Ammon's horn (tissue), 1 donor: ENCODE measurements at places on chromosomes 1 and 21.
A peak's percentile ranks its signal among the peaks of the same experiment; 100 is the strongest.

DNA sequence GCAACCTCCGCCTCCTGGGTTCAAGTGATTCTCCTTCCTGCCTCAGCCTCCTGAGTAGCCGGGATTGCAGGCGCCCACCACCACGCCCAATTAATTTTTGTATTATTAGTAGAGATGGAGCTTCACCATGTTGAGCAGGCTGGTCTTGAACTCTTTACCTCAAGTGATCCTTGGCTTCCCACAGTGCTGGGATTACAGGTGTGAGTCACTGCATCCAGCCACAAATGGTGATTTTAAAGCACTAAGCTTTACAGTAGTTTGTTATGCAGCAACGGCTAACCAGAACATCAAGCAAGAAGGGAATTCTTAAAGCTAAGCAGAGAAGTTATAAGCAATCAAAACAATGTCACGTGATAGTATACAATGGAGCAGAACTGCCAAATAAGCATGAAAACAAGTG, 65.7 kb downstream of the NVL start:
- no peak for DNase-seq

DNA sequence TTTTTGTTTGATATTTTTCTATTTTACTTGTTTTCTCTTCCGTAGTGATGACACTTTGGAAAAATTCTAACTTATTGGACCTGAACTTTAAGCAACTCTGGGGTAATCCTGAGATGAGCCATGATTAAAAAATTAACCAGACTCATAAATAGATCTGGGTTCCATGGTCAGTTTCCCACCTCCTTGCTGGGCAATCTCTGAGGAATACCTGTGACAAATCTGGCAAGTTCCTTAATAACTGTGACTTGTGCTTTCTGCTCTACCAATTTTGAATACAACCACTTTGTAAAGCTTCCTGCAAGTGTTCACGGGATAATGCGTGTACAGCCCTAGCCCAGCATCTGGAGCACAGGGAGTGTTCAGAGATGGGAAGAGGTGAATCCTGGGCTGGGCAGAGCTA, 3.3 kb downstream of the OVGP1 start:
- DNase-seq: no peak

- DNase-seq: no peak
Observed at GRCh38 chr1:36950604-36951291, 83.6 kb downstream of the GRIK3 start.

DNA sequence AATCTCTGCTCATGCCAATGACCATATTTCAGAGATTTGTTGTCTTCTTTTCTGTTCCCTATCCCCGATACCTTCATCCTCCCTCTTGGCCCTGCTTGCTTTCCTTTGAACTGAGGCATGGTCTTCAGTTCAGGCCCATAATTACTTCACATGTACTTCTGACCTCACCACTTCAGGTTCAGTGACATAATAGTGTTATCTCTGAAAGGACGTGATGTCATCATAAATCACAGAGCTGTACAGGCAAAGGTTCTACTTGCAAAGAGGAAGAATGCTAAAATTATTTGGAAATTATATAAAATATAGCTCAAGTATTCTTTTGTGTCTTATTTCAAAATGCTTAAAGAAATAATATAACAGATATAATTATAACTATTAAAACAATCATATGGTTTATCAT, 230.3 kb upstream of the ESRRG start:
- DNase-seq: no peak

GRCh38 chr1:67941746-67942145, 108.5 kb upstream of the GNG12 start:
- no peak for DNase-seq

GRCh38 chr1:5813480-5813879, 178.7 kb downstream of the NPHP4 start:
- DNase-seq: no peak

- no peak for DNase-seq
Observed at GRCh38 chr1:58620926-58621325, 43.9 kb upstream of the TACSTD2 start.

- DNase-seq: no peak
Observed at GRCh38 chr1:8711873-8712412, 105.5 kb downstream of the RERE start.

DNA sequence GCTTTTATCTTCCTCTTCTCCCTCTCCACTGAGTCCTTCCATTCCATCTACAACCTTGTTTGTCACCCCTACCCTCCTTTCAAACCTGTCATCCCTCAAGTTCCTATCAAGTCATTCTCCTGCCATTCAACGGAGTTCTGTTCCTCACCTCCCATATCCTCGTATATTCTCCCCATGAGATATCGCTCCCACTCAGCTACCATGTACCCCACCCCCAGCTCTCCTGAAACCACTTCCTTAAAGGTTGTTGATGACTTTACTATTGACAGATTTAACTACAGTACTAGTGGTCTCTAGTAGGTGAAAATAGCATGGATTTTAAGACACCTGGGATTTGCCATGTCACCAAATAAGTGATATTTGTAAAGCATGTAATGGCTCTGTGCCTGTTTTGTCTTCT, 107.4 kb upstream of the BARHL2 start:
- no peak for DNase-seq

DNA sequence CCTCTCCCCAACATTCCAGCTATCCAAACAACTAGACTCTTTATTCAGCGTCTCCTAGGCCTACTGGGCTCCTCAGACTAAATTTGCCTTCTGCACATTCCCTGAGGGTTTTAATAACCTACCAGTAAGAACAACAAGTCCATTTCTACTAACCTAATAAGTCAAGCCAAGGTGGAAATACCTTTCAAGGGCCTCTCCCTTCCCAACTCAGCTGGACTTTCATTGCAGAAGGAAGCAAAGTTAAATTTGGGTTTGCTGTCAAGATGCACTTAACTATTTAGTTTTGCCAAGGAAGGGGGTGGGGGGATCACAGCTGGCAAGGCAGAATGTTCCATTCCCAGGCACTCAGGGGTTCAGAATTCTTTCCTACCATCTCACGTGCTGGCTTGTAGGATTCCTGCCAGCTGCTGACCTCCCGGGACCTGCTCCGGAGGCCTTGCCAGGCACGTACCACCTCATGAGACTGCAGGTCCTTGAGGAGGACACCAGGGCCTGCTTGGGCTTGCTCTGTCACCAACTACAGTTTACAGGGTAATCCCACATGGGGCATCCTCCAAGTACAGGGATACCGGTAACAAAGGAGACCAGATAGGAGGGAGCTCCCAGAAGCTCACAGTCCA, 29.8 kb downstream of the SLC30A1 start:
- DNase-seq: no peak

GRCh38 chr1:87686671-87687070, 358.0 kb downstream of the LMO4 start:
- DNase-seq: no peak

GRCh38 chr1:195345149-195345548, 1263.1 kb downstream of the KCNT2 start:
- no peak for DNase-seq

DNA sequence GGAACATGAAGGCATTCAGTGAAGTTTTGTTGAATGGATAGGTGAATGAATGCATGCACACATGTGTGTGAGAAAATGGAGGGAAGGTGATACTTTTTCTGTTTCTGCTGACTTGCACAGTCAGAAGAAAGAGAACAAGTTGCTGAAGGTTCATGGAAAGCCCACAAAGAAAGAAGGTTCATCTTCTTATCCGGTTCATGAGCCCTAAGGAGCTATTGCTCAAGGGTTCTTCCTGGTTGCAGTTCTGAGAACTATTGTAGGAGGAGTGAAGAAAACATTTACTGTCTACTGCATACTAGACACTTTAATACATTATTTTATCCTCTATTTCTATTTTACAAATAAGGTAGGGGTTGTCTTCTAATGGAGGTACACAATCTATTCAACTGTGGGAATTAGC, 13.4 kb upstream of the NIBAN1 start:
- no peak for DNase-seq

- no peak for DNase-seq
Observed at GRCh38 chr21:29436650-29437049, 137.9 kb downstream of the BACH1 start.

DNA sequence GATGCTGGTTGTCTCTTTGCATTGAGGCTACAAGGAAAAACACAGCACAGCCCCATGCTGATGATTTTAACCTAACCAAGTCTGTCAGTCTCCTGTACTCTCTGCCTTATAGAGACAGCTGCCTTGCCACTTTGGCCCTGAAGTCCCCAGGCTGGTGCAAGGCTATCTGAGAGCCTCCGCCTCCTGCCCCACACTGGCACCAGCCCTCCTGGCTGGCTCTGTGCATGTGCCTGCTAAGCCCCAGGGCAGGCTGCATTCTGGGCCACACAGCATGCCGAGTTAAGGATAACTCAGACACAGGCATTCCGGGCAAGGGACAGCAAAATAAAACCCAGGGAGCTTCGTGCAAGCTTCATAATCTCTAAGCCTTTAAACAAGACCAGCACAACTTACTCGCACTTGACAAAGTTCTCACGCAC, 910 bp downstream of the RUNX1 start:
- DNase-seq: peak; percentile 21

DNA sequence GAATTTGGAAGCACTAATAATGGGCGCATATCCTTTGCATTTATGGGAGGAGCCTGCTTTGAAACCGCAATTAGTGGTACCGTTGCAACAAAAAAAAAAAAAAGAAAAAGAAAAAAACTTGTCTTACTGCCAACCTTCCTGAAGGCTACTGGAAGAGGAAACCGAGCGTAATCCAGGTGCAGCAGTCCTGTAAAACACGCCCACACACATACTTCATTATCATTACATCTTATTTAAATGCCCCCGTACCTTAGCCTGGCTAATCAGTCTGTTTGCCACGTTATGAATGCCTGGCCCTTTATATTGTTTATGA, 686 bp upstream of the ZNF281 start:
- peak; percentile 15 for DNase-seq

DNA sequence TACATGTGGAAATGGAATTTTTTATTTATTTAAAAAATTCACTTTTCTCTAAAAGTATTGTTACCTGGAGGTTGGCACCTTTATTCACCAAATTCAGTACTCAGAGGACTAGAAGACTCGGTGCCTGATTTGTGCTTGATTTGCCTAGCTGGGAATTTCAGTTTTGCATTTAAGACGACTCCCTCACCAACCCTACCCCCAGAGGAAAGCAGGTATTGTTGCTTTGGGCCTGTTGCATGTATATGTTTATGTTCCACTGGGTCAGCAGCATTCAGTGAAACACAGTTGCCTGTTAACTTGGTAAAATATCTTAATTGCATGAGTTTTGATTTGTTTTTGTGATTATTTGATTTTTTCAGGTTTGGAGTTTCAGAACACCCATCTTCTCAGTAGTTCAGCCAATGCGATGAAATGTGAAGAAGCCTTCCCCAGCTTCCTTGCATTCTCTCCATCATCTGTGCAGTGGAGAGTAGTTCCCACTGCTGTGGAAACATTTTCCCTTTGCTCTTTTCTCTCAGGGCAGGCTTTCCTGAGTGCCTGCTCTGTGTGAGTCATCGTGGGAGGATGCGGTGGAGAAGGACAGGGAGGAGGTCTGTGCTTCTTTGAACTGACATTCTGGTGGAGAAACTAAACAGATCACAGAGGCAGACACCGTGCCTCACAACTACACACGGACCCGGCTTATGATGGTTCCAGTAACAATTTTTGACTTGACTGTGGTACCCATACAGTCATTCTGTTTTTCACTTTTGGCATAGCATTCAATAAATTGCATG, 6.4 kb downstream of the ADARB1 start:
- DNase-seq: no peak

DNA sequence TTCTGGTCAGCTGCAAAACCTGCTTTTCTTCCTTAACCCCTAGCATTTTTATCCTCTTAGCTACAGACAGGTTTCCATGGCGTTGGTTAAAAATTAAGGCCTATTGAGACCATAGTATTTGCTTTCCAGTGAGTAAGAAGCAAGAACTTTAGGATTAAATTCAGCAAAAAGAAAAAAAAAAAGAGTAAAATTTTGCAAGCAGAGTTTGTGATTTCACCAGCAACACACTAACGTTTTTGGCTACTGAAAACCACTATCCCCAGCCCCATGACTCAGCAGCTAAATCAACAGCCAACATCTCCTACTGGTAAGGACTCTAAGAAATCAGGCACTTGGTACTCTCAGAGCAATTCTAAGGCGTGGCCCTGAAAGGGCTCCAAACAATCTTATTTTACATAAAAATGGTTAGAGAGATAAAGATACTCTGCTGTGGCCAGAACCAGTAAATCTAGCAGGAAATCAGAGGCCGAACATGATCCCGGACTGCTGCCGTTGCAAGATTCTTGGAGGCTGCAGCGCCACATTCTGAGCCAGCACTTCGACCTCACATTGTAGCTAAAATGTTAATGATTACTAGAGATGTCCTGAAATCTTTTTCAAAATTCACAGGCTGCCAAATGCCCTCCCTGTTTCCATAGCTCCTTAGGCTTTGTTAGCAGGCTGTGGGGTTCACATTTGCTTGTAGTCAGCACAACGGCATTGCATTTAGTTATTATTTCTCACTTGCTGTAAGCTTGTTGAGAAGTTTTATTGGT, 1.6 kb upstream of the ENO1 start:
- DNase-seq: peak; percentile 52

DNA sequence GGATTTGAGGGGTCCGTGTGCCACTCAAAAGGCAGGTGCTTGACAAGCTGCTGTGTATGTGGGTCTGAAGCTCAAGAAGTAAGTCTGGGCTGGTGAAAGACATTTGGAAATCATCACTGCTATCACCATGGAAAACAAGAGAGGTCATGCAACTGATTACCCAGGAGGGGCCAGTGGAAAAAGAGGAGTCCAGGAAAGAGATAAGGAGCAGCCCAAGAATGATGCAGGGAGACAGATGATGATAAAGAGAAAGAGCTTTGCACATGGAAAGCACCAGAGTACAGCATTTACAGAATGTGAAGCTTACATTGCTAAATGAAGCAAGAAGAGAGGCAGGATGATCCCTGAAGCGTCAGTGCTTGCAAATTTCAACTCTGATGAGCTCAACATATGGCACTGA, 203.2 kb downstream of the SETD4 start:
- DNase-seq: peak; percentile 20

GRCh38 chr1:234920136-234920842, 208.3 kb downstream of the TOMM20 start:
- no peak for DNase-seq

GRCh38 chr1:43319766-43320165, 17.9 kb upstream of the MPL start:
- DNase-seq: no peak

DNA sequence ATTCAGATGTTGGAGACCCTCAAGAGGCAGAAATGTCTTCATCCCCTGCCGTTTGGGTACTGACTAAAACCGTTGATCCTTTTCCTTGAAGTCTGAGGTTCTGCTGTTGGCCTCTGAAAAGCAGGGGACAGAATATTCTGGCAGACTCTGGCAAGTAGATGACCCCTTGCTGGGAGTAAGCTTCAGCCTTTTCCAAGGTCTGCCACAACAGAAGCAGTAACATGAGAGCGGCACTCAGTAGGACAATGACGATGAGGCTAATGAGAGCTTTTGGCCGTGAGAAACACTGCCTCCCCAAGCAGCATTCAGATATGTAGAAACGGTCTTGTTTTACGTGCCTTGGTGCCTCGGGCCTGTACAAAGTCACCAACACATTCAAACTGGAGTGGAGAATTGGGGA, 143.7 kb downstream of the ST6GALNAC5 start:
- DNase-seq: no peak

- no peak for DNase-seq
Observed at GRCh38 chr1:89710498-89711139, 77.7 kb downstream of the LRRC8C start.

GRCh38 chr1:203600782-203601513, 25.7 kb upstream of the ATP2B4 start:
- DNase-seq: no peak

GRCh38 chr1:185367218-185367617, 50.2 kb upstream of the IVNS1ABP start:
- no peak for DNase-seq
